ENCODE measurements at places on chromosomes 5 and 9. TPM values are rescaled to one million over a fixed set of nuclear protein-coding genes. Genes with fewer than 3 reads are reported as not detected.
A peak's percentile ranks its signal among the peaks of the same experiment; 100 is the strongest.

Gene SLC25A48
- polyA plus RNA-seq: not detected

Gene PCDHGA9
- 5.2 TPM for polyA plus RNA-seq

Gene ARSI
- polyA plus RNA-seq: 0.63 TPM

Gene CACNA1B
- 0.02 TPM for polyA plus RNA-seq

Gene PPP6C
- polyA plus RNA-seq: 18.2 TPM

Gene NEUROG1
- polyA plus RNA-seq: 0.06 TPM

Gene ELL2
- 10.1 TPM for polyA plus RNA-seq

Gene SLC34A1
- not detected for polyA plus RNA-seq

Gene KIF4B
- not detected for polyA plus RNA-seq

Gene SLCO6A1
- polyA plus RNA-seq: not detected

Gene SH3TC2
- polyA plus RNA-seq: 0.21 TPM

Gene PPP3R2
- polyA plus RNA-seq: not detected

Gene FRMPD1
- 0.27 TPM for polyA plus RNA-seq

Gene HRCT1
- polyA plus RNA-seq: 0.90 TPM

Gene DMGDH
- polyA plus RNA-seq: 5.8 TPM

DNA sequence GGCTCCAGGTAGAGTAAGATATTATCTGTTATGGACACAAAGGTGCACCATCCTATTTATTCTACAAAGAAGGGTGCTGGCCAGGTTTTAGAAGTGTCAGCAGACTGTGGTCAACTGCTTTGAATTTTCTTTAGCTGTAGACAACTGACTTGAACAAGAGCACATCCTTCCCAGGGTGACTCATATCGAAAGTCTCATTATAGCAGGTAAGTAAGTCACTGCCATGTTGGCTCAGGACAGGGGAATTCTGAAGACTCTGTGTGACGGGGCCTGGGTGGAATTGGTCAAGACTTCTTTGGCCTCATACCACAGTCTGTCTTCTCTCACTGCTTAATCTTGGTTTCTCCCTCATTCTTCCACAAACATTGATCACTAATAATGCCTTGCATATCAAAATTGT lies 214.5 kb upstream of the CDH9 start:
- H3K4me3 ChIP-seq: no peak overlapping the region
- H3K27ac ChIP-seq: no peak overlapping the region
- H3K27me3 ChIP-seq: no peaks in the 10 kb centered on the region
- DNase-seq: no peak

GRCh38 chr5:127885176-127885575 lies 182.0 kb downstream of the CCDC192 start:
- no peaks in the 10 kb centered on the region for H3K27me3 ChIP-seq
- no peaks in the 10 kb centered on the region for H3K4me1 ChIP-seq
- H3K27ac ChIP-seq: no peak overlapping the region
- no peak for DNase-seq

DNA sequence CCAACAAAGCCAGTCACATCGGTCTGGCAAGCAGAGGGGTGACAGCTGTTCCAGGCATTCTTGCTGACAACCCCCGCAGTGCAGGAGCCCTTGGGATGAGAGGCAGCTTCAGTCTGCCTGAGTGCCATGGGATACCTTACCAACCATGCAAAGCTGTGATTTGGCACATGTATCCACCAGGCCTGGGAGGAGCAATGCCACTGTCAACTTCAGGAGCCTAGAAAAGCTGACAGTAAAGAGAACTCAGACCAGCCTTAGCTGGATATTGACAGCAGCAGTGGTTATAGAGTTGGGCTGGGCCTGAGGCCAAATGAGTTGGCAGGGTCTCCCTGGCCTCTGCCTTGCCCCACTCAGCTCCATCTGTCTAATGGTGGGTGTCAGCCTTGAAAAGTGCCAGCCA lies 10.1 kb upstream of the PLPPR1 start:
- no peak for DNase-seq
- no peaks in the 10 kb centered on the region for H3K4me1 ChIP-seq
- no peaks in the 10 kb centered on the region for H3K27me3 ChIP-seq
- no peak overlapping the region for H3K27ac ChIP-seq
- H3K4me3 ChIP-seq: no peak overlapping the region
- H3K36me3 ChIP-seq: no peaks in the 10 kb centered on the region

GRCh38 chr5:6785161-6785860 lies 72.1 kb downstream of the TENT4A start:
- no peaks in the 10 kb centered on the region for H3K36me3 ChIP-seq
- peaks cover 30% of the 10 kb centered on the region for H3K4me1 ChIP-seq
- H3K4me3 ChIP-seq: no peak overlapping the region
- H3K27ac ChIP-seq: no peak overlapping the region
- DNase-seq: no peak

DNA sequence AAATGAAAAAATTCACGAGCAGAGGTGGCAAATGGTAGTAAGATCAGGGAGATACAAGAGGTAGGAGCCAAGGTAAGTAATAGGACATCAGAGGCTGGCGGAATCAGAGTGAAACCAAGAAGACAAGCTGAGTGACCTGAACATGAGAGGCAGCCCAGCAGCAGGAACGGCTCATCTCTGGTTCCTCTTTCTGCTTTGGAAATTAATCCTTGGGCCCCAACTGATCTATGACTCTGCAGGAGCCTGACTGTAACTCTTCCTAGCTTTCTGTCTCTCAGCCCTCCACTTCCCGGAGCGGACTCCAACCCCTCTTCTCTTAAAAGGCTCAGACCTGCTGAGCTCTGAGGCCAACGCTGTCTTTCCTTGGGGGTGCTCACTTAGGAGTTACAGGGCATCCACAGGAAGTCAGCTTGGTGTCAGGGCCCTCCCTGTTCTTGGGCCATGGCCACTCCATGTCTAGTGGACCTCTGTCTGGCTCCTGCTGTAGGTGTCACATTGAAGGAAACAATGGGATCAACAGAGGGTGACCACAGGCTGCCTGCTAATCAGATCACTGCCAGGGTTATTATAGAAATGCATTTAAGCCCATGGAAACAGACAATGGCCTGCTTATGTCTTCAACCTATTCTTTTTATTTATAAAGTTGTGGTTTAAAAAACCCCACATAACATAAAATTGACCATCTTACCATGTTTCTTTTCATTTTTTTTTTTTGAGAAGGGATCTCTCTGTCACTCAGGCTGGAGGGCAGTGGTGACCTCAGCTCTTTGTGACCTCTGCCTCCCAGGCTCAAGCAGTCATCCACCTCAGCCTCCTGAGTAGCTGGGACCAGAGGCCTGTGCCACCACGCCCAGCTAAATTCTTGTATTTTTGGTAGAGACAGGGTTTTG lies 22.5 kb upstream of the SHB start:
- no peak for DNase-seq
- H3K4me3 ChIP-seq: no peak overlapping the region
- H3K4me1 ChIP-seq: no peaks in the 10 kb centered on the region
- no peak overlapping the region for H3K27ac ChIP-seq
- no peaks in the 10 kb centered on the region for H3K27me3 ChIP-seq

- no peak for DNase-seq
- H3K4me3 ChIP-seq: no peak overlapping the region
- H3K27me3 ChIP-seq: no peaks in the 10 kb centered on the region
- no peaks in the 10 kb centered on the region for H3K4me1 ChIP-seq
These were observed 27.9 kb downstream of the ADGRV1 start for GRCh38 chr5:90586469-90586868.

GRCh38 chr5:178113141-178113787 lies at the start of gene N4BP3:
N4BP3 (plus strand) TSS chr5:178113532; CDS start chr5:178119584, 6,052 bp downstream.
- H3K27me3 ChIP-seq: no peaks in the 10 kb centered on the region
- peak; percentile 50 for DNase-seq
- H3K4me1 ChIP-seq: no peaks in the 10 kb centered on the region
- H3K36me3 ChIP-seq: no peaks in the 10 kb centered on the region
- no peak within 1 kb of the TSS for H3K27ac ChIP-seq

- H3K4me1 ChIP-seq: no peaks in the 10 kb centered on the region
- no peaks in the 10 kb centered on the region for H3K36me3 ChIP-seq
These were observed 15.9 kb downstream of the OR2V1 start for GRCh38 chr5:181114844-181115778.

- no peak overlapping the region for H3K27ac ChIP-seq
- H3K4me1 ChIP-seq: peaks cover 5% of the 10 kb centered on the region
- DNase-seq: peak; percentile 12
- no peaks in the 10 kb centered on the region for H3K36me3 ChIP-seq
- H3K27me3 ChIP-seq: no peaks in the 10 kb centered on the region
- no peak overlapping the region for H3K4me3 ChIP-seq
These were observed 109.7 kb upstream of the IER5L start for GRCh38 chr9:129287619-129288305.

DNA sequence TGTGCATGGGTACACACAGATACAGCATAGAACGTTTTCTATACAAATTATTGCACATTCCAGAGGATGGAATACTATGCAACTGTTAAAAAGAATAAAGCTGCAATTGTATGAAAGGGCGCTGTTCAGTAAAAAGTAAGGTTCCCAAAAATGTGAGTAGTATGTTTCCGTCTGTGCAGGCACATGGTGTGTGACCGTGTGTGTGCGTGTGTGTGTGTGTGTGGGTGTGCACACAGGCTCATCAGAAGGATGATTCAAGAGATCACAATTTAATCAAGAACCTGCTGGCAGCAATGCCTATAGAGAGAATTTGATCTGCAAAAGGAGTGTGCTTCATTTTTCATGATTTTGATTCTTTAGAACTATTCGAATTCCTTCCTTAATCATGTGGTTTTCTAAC lies 76.3 kb downstream of the SEMA4D start:
- no peak overlapping the region for H3K4me3 ChIP-seq
- no peak for DNase-seq
- no peaks in the 10 kb centered on the region for H3K36me3 ChIP-seq
- no peak overlapping the region for H3K27ac ChIP-seq
- H3K27me3 ChIP-seq: no peaks in the 10 kb centered on the region

- no peaks in the 10 kb centered on the region for H3K27me3 ChIP-seq
- H3K4me1 ChIP-seq: no peaks in the 10 kb centered on the region
- no peaks in the 10 kb centered on the region for H3K36me3 ChIP-seq
- no peak overlapping the region for H3K27ac ChIP-seq
These were observed 178.0 kb downstream of the SYK start for GRCh38 chr9:90979639-90980038.

- no peaks in the 10 kb centered on the region for H3K4me1 ChIP-seq
- no peaks in the 10 kb centered on the region for H3K36me3 ChIP-seq
- H3K4me3 ChIP-seq: no peak overlapping the region
These were observed 100.6 kb upstream of the NREP start for GRCh38 chr5:111857623-111858022.

DNA sequence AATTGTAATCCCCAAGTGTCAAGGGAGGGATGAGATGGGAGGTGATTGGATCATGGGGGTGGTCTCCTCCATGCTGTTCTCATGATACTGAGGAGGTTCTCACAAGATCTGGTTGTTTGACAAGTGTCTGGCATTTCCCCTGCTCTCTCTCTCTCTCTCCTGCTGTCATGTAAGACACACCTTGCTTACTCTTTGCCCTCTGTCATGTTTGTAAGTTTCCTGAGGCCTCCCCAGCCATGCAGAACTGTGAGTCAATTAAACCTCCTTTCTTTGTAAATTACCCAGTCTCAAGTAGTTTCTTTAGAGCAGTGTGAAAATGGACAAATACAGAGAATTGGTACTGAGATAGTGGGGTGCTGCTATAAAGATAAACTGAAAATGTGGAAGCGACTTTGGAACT lies 207.9 kb downstream of the HINT1 start:
- H3K4me3 ChIP-seq: no peak overlapping the region
- no peak for DNase-seq
- no peak overlapping the region for H3K27ac ChIP-seq

DNA sequence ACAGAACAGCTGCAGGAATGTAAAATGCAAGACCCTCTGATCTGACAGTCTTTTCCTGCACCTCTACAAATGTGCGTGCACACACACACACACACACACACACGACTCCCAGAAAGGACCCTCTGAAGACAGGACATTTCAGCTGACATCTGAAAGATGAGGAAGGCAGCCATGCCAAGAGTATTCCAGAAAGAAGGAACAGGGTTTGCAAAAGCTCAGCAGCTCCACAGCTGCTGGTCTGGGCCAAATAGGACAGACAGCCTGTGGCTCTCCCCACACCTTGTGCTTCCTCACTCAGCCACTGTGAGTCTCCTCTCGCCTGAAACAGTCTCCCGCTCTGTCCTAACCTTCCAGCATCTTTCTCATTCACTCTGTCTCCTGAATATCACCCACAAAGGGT lies 189.0 kb downstream of the PALM2AKAP2 start:
- no peaks in the 10 kb centered on the region for H3K36me3 ChIP-seq
- H3K4me1 ChIP-seq: peaks cover 5% of the 10 kb centered on the region
- DNase-seq: no peak

DNA sequence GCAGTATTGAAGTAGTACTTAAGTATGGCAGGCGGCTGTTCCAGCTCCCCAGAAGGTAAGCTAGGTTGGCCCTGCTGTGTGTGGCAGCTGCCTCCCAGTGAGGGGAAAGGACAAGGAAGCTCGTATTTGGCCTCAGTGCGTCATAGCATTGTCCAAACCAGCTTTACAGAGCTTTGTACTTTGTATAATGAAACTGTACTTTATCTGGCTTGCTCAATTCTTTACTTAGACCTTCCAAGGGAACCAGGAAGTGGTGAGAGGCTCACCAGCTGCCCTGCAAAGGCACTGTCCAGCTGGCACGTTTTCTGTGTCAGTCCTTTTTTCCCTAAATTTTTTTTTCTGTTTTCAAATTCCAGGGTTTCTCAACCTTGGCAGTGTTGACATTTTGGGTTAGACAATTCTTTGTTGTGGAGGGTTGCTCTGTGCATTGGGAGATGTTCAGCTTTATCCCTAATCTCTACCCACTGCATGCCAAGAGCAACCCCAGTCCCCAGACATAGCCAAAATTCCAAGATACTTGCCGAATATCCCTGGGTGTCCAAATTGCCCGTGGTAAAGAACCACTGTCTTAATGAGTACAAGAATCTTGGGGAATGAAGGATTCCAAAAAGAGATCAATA lies 474.5 kb downstream of the LRRC70 start:
- no peaks in the 10 kb centered on the region for H3K27me3 ChIP-seq
- no peak overlapping the region for H3K4me3 ChIP-seq
- peak; percentile 74 for DNase-seq
- H3K36me3 ChIP-seq: no peaks in the 10 kb centered on the region
- peaks cover 8% of the 10 kb centered on the region for H3K4me1 ChIP-seq

Measured in ovary (tissue), 10 donors.